ENCODE measurements at places on chromosomes 11 and 22.

- no peak for DNase-seq
Measured at GRCh38 chr11:11230087-11230486, 123.0 kb downstream of the CSNK2A3 start.

DNA sequence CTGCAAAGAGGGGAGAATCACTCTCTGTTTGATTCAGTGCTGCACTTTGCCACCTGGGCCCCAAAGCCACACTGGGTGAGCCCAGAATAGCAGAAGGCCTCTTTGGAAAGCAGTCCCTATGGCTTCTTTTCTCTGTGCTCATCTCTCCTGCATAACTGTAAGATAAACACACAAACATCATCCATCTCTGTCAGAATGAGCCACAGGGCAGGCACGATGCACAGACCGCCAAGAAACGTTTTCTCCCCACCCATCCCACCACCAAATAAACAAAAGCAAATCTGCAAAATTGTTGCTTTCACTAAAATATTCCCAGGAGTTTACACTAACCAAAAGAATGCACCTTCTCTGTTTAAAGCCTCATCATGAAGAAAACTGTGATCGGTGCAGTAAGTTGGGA, 196.4 kb upstream of the POU2AF2 start:
- DNase-seq: no peak

GRCh38 chr11:127233998-127234397, 233.4 kb upstream of the KIRREL3 start:
- no peak for DNase-seq

GRCh38 chr11:96388891-96389719, 607 bp downstream of the CCDC82 start:
- DNase-seq: peak; percentile 10

- no peak for DNase-seq
Measured at GRCh38 chr11:129803533-129803932, 12.1 kb upstream of the TMEM45B start.

DNA sequence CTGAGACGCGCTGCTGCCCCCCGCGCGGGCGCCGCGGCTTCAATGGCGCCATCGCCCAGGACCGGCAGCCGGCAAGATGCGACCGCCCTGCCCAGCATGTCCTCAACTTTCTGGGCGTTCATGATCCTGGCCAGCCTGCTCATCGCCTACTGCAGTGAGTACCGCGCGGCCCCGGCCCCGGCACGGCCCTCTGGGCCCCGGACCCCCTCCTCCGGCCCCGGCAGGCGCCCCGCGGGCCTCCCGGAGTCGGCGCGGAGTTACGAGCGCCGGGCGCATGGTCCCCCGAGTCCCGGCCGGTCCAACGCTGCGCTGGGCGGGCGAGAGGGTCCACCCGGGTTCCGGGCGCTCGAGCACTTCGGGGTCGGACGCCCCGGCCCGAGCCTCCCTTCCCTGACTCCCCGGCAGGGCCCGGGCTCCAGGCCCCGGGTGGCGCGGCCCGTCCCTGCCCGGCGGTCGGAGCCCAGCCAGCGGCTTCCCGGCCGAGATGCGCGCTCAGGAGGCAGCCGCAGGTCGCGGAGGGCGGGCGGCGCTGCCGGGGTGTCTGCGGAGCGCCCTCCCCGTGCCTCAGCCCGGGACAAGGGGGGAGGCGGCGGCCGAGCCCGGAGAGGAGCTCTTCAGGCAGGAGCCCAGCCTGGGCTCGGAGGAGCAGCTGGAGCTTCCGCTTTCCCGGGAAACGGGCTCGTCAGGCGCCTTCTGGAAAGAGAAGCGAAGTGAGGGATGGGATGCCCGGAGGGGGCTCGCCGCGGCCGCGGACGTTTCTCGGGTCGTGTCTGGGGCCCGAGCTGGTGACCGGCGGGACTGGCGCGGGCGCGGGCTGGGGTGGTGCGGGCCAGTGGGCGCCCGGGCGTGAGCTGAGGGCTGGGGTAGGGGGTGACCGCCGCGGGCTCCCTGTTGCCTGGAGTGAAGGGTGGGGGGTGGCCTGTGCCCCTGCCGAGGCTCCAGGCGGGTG, 1337.8 kb downstream of the BRD1 start:
- no peak for DNase-seq

Data from T47D (cell line).